ENCODE measurements at places on chromosomes 12 and 14.

- DNase-seq, result no peak
Observed at GRCh38 chr12:49352351-49352750, 5.7 kb downstream of the DNAJC22 start.

- DNase-seq, result no peak
Observed at GRCh38 chr12:95158919-95159318, 58.3 kb downstream of the FGD6 start.

DNA sequence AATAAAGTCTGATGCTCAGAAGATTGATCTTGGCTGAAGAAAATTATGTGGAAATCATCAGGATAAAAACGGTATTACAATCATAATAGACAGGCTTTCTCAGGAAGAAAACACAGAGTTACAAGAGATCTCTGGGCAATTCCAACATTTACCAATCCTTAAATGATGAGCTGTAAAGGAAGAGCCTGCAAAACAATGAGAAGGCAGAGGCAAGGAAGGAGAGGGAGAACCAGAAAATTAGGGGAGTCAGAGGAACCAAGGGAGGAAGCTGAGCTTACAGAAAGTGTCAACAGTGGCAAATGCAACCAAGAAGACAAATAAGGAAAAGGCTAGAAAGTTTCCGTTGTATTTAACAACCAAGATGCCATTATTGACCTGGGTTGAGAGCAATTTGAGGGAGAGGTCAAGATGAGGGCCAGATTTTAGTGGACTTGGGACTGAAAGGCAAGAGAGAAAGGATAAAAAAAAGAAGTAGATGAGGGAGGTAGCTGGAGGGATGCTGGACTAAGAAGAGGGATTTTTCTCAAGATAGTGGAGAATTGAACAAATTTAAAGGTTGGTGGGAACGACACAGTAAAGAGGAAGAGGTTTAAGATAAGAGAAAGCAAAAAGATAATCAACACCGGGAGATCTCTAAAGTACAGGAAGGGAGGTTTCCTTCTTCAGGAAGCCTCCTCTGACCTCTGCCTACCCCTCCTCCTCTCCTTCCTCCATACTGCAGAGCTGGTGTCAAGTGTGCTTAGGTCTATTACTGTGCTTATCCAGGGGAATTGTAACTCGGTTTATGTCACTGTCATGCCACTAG lies 116.9 kb downstream of the DUSP6 start:
- no peak for DNase-seq

DNA sequence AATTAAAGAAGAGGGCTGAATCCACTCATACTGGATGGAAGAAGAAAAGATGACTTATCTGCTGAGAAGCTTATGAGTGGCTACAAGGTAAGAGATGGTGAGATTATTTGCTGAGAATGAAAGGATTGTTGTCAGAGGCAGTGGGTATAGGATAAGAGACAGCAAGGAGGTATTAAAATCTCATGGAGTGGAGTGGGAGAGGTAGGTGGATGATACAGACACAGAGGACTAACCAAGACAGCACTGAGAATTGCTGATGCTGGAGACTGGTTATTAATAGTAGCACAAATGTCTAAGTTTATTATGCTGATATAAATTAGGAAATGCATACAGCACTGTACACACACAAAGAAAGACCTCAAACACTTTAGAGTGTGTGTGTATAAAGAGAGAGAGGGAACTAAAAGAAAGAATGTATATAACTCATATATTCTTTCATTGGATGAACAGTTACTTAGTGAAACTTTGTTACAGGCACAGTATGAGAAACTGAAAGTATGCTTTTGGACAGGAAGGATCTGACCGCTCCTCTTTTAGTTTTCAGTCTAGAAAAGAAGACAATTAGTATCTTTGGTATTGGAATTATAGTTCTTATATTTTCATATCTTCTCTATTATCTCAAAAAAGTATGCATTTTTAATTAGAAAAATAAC lies 543.1 kb downstream of the LRFN5 start:
- no peak for DNase-seq

Measured in stimulated activated CD8-positive, alpha-beta memory T cell treated with anti-CD3 and anti-CD28 coated beads, Interleukin-15, amount 100 ng/mL, for 4 hours (primary cell).